ENCODE measurements at places on chromosomes 5 and 9. TPM values are rescaled to one million over a fixed set of nuclear protein-coding genes. Genes with fewer than 3 reads are reported as not detected.
A peak's percentile ranks its signal among the peaks of the same experiment; 100 is the strongest.

GRCh38 chr9:138045541-138046490 is 168.2 kb downstream of the CACNA1B start:
- DNase-seq: no peak

DNA sequence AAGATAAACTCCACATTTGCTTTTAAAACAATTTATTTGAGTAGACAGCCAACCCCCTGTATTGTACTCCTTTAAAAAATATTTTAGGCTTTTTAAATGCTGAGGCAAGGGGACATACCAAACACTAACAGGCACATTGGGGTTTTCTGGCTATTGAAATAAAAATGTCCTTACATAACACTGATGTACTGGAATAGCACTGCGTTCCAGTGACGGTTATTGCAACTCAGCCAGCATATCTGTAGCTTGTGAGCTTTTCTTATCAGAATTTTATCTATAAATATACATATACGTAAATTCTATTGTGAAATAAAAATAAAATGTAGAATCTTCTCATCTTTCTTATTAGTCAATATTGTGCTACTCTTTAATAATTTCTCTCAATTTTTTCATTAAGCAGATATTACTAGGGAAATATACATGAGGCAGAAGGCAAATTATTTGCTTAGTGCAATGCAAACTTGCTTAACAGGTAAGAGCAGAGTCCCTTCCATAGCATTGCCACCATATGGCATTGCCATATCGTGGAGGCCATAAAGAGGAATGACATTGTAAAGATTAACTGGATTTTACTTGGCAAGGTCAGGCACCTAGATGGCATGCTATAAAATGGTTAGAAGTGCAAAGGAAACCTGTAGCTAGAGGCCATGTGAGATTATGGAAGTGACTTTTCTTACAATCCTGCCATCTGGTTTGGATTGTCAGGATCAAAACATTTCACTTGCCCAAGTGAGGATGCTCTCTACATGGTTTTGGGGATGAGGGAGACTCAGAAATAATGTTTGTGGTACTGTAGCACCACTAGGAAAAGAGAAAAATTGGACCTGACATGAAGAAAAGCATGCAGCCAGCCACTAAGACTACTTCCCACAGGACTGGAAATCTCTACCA is 94.8 kb upstream of the CDKN2B start:
- peak; percentile 60 for DNase-seq

DNA sequence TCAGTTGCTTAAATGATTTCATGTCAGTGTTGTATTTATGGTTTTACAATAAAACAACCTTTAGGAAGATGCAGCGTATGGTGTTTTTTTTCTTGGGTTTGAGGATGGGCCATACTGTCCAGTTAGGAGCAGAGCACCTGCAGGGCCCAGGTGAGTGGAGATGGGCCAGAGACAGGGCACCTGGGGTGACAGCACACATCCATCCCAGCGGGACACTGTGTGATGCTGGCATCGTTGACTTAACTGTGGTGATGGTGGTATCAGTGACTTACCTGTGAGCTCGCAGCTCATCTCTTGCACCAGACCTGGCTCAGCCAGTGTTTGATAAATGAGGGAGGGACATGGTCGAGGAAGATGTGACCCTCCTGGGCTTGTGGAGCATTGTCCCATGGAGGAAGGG is 21.6 kb downstream of the AMBP start:
- no peak for DNase-seq

DNA sequence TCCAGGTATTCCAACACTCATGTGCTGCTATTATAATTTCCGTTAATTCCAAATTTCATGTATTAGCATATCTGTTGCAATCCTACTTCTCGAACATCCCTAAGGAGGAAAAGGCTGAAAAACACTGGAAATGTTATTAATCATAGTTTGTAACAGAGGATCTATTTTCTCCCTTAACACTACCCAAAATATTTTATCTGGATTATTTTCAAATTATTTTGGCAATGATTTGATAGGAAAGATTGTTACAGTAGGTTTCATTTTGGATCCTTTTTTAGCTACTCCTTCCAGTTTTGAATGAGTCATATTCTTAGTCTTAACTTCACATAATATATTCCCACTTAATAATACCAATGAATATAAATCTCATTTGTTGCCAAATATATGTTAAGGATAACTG is 13.9 kb upstream of the NAA35 start:
- DNase-seq: no peak

- no peak for DNase-seq
Observed at GRCh38 chr5:174335682-174336364, 290.3 kb downstream of the NSG2 start.

GRCh38 chr9:134348404-134349155 is 22.3 kb downstream of the RXRA start:
- no peak for DNase-seq

DNA sequence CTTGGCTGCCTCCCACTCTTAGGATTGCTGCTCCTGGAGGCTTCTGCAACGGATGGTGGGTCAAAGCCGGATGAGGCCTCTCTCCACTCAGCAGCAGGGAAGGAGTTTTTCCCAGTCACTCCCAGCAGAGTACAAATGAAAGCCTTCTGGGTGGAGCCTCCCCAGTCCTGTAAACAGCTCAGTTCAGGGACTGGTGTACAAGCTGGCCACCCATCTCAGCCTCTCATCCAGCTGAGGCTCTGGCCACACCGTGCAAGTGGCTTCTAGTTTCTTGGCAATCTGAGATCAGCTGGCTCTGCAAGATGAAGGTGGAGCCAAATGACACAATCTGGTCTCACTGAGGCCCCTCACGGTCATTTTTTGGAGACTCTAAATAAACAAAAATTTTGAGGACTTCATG is 10.0 kb downstream of the GPX3 start:
- no peak for DNase-seq

DNA sequence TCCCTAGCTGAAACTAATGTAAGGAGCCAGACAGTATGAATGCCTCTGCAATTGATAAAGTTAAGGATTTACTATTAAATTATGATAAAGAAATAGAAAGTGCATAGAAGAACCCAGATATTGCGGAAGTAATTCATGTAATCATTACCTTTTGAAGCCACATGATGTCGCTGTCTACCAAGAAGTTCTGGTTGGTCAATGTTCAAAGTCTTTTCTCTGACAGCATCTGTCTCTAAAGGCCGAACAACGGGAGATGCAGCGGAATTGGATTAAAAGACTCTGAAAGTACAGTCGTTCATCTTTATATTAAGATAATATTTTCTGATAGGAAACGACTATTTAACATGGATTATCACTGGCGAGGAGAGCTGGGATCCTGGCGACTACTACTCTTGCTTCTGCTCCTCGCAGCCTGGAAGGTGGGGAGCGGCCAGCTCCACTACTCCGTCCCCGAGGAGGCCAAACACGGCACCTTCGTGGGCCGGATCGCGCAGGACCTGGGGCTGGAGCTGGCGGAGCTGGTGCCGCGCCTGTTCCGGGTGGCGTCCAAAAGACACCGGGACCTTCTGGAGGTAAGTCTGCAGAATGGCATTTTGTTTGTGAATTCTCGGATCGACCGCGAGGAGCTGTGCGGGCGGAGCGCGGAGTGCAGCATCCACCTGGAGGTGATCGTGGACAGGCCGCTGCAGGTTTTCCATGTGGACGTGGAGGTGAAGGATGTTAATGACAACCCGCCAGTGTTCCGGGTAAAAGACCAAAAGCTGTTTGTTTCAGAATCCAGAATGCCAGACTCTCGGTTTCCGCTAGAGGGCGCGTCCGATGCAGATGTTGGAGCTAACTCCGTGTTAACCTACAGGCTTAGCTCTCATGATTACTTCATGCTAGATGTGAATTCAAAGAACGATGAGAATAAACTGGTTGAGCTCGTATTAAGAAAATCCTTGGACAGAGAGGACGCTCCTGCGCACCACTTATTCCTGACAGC is at the start of gene PCDHA8:
PCDHA8 (plus strand) TSS at position 210 of the 985 bp plus-strand sequence; CDS start at position 345, 135 bp downstream.
- no peak for DNase-seq

DNA sequence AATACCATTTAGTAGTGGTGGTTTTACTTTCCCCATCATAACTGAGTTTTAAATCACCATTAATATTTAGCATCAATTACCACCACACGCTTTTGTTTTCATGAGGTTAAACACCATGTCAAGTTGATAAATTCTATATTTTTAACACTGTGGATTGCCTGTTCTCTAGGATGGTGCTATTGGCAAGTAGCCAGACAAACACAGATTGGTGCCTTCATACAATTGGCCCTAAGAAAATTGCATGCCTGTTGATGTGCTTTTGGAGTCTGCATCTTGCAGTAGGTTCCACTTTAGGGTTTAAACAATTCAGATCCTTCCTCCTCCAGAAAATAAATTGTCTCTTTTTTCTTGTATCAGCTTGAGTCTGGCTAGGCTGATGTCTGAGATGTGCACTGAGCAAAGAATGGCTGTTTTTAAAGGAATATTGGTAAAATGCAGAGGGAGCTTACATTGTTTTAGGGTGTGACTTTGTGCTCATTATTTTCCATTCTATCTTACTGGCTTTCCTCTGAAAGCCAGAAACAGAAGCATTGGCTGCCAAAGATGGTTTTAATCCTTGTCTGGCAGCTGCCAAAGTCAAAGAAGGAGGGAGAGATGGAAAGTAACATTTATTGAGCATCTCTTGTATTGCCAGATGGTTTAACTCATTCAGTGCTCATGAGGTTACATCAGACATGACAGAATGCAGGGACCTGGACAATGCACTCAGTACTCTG is 19.6 kb upstream of the MAN2A1 start:
- no peak for DNase-seq

GRCh38 chr5:154273028-154273617 is 82.6 kb downstream of the GALNT10 start:
- no peak for DNase-seq

GRCh38 chr5:169861934-169862333 is 118.4 kb downstream of the INSYN2B start:
- DNase-seq: no peak

- DNase-seq: no peak
Observed at GRCh38 chr9:112334432-112334841, 1.0 kb upstream of the PTBP3 start.

- no peak for DNase-seq
Observed at GRCh38 chr9:127904561-127905003, 5.2 kb upstream of the ST6GALNAC6 start.

- no peak for DNase-seq
Observed at GRCh38 chr9:103183701-103184171, 188.6 kb downstream of the CYLC2 start.

DNA sequence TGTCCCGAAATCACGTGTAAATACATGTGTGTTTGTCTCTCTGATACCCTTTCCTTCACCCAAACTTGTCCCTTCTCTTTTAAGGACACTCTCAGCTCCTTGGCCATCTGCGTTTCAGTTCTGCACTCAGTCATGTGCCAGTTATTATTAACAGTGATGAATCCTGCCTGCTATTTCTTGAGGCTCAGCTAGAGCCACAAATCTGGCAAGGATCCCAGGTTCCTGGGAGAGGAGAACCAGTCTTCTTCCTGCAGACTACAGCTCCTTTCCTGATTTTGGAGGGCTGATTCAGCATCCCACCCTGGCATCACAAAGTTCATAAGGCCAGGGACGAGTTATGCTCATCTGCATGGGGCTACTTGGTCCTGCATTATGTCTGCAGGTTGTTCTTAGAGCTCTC is 5.6 kb downstream of the MAMDC2 start:
- DNase-seq: no peak

- no peak for DNase-seq
Observed at GRCh38 chr9:78697618-78698017, 400.7 kb downstream of the PSAT1 start.

- DNase-seq: no peak
Observed at GRCh38 chr5:81235287-81236072, 2.4 kb downstream of the CKMT2 start.

- no peak for DNase-seq
Observed at GRCh38 chr9:133161547-133161950, 2.2 kb downstream of the GBGT1 start.

GRCh38 chr5:73114044-73114688 is 6.2 kb upstream of the TMEM171 start:
- DNase-seq: no peak

GRCh38 chr5:11733840-11734192 is 170.4 kb downstream of the CTNND2 start:
- no peak for DNase-seq

- DNase-seq: no peak
Observed at GRCh38 chr5:165201771-165202518, 1696.5 kb downstream of the MAT2B start.

DNA sequence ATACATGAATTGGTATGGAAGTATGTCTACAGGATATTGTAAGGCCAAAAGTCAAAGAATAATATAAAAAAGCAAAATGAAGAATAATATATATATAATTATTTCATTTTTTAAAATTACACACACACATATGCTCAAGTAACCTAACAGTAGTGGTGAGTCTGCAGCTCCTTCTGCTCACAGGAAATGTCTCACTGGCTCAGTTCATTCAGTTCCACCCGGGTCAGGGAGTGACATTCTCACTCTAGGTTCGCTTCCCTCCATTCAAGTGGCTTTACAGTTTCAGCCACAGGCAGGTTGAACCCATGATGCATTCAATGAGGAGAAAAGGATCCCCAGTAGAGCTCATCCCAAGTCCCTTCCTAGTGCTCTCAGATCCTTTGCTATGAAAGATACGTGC is 90.8 kb downstream of the SUSD1 start:
- no peak for DNase-seq

- no peak for DNase-seq
Observed at GRCh38 chr5:141960018-141960417, 2.0 kb upstream of the PCDH12 start.

DNA sequence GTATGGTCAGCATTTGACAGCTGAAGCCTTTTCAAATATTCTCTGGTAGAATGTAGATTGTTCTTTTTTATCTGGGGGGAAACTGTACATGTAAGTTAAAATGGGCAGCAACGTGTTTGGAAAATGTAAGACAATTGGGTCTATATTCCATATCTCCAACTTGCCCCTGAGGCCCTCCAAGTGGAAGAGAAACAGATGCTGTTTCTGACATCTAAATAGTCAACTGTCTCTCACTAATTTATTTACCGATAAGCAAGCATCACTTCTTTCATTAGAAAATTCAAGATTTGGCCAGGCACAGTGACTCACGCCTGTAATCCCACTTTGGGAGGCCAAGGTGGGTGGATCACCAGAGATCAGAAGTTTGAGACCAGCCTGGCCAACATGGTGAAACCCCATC is 120.2 kb upstream of the TBCA start:
- DNase-seq: no peak

GRCh38 chr9:22401671-22402070 is 45.0 kb upstream of the DMRTA1 start:
- DNase-seq: peak; percentile 54

Gene DRD1
- not detected for total RNA-seq

Gene SLC27A6
- total RNA-seq: not detected

Gene PITX1
- total RNA-seq: 0.14 TPM

Gene PCDHA13
- total RNA-seq: not detected

Gene RAB24
- 22.4 TPM for total RNA-seq

Gene SPIN1
- 57.4 TPM for total RNA-seq

Gene AFAP1L1
- 17.2 TPM for total RNA-seq

Gene PRLR
- total RNA-seq: 0.35 TPM

Gene TEX48
- not detected for total RNA-seq

Gene IL9
- total RNA-seq: not detected

Gene IFNA13
- not detected for total RNA-seq

Gene FAM163B
- not detected for total RNA-seq

Gene ENC1
- total RNA-seq: 90.5 TPM

Gene NEUROG1
- not detected for total RNA-seq

Gene PAEP
- not detected for total RNA-seq

Measured in epithelial cell of proximal tubule (primary cell).